T-helper 2 cell treated with Interferon-gamma antibody and Interleukin-4, amounts not matched to agents 5 μg/mL and 100 μg/mL, for 36 hours (primary cell): ENCODE measurements at places on chromosomes 2 and 18.
A peak's percentile ranks its signal among the peaks of the same experiment; 100 is the strongest.

- DNase-seq = no peak
Observed at GRCh38 chr18:3119401-3120341, 100.1 kb downstream of the MYOM1 start.

- DNase-seq = no peak
Observed at GRCh38 chr2:21332993-21333625, 209.3 kb downstream of the TDRD15 start.

DNA sequence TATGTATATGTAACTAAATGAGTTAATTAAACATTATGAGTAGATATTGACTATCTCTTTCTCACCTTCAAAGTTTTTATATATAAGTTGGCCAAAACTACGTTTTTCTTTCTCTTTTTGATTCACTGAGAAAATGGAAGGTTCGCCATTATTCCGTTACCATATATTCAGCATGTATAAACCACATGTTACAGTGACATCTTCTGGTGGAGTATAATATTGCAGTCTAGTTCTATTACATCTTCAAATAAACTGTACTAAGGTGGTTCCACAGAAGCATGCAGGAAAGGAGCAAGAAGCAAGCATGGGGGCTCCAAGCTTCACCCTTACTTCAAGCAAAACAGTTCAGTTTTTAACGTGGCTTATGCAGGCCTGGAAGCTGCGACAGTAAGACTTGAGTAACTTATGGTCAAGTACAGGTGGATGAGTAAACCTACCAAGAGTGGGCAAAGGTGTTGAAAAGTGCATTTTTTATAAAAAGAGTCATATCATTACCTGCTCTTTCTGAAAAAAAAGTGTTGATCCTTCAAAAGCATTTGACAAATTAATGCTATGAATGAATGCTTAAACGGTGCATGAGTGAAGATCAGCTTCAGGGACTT, 129.8 kb upstream of the RAB6C start:
- no peak for DNase-seq

- DNase-seq = no peak
Observed at GRCh38 chr2:136230464-136230863, 112.5 kb upstream of the CXCR4 start.

DNA sequence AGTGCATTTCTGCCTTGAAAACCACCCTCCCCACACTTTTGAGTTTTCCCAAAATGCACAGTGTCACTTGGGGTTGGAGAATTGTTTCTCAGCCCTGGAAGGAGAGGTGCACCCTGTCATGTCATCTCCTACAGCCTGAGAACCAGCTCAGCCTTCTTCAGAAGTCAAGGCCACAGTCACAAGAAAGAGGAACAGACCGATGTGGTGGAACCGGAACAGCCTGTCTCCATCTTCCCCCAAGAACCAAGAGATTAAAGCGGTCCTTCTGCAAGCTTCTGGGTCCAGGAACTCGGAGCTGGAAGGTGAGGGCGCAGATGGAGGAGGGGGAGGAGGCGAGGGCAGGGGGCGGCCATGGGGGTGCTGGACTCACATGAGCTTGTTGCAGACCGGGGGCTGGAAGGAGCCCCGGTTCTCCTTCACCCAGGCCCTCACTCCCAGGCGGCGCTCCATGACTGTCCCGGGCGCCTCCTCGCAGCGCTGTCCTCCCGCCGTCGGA, 248 bp downstream of the HAAO start:
- DNase-seq = no peak

- no peak for DNase-seq
Observed at GRCh38 chr2:160694221-160694620, 200.6 kb upstream of the RBMS1 start.

DNA sequence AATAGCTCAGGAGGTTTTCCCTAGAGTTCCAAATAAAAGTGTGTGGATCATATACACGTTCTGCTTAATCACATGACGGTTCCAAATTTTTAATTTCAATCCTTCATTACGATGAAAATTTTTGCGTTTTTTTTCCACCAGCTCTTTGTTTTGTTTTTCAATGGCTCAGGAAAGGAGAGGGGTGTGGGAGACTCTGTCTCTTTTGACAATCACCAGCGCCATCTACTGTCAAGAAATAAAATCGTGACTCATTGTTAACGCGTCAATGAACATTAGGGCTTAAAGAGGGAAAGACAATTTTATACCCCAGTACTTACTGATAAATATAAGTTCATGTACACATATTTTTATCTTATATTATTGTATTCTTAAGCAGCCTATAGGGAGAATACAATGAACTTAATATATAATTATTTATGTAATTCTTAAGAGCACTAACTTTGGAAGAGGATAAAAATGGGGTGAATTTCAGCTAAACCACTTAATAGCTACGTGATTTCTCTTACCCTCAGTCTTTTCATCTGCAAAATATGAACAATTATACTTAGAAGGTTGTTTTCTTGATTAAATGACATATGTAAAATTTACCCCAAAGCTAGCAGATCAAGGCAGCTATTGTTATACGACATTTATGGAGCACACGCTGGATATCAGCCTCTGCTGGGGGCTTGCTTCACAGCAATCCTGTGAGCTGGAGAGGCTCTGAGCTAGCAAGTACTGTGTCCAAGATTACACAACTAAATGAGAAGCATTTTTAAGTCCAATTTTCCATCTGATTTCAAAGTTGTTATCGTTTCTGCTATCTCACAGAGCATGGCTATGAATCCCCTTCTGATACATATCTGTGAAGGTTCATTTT, 47.4 kb upstream of the RMDN2 start:
- no peak for DNase-seq

DNA sequence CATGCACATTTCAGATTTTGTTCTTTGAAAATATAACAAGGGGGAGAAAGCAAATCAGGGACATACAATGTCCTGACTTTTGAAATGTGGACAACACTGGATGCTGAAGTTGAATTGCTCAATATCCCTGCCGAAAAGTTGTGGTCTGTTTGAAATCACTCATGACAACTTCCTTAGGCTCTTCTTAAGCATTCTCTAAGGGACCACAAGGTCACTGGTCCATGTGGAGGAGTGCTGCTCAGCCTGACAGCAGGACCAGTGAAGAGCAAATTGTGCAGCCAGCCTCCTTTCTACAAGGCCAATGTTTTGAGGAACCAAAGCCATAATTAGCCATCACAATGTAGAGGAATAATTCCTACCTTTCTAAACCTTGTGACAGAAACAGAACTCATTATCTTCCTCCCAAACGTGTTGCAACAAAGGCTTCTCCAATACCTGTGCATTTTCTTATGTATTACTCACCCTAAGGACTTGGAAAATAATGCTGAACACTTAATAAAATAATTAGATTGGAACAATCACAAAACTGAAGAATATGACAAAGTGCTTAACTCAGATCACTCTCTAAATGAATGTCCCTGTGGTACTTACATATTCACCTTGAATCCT, 1477.6 kb upstream of the NXPH2 start:
- DNase-seq = no peak

DNA sequence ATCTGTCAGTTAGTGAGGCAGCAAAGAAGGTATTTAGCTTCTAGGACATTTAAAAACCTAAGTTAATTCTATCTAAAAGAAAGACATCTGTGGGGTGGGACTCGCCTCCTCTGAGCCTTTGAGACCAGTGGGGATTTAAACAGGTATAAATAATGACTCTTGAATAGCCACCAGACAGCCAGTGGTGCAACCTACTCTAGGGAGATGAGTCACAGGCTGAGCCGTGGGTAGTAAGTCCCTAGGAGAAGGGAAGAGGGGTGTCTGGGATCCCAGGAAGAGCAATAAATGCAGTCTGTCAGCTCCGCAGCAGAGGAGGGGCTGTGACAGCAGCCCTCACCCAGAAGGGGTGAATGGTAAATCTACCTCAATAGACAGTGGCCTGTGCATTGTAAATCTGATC, 43.1 kb upstream of the GALNT3 start:
- no peak for DNase-seq

DNA sequence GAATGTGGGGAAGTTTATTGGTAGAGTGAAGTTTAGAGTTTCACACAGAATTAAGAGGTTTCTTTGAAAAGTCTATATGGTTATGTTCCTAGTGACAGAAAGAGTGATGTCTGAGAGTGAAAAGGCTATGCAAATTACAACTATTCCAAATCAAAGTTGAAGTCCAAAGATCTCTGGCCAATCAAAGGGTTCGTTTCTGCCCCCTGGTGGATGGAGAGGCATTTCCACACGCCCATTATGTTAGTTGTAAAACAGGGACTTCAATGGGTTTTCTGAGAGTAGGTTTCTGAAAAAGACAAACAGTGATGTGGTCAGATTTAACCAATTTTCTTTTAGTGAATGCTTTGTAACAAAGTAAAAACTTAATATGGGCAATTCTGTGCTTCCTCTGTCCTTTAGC, 441.5 kb upstream of the POU3F3 start:
- no peak for DNase-seq

DNA sequence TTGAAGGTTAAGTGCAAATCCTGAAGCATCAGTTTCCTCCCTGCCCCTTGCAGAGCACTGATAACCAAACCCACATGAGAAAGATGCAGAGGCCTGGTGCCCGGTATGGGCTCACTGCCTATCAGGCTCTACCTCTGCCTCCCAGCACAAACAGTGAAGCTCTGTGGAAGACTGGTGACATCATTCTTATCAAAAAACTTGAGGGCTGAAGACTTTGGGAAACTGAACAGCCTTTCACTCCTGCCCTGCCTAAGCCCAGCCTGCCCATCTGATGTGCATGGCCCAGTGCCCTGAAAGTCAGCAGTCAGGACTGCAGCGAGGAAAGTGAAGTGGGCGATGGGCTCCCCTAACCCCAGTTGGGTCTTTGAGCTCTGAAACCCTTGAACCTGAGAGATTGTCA, 174.8 kb upstream of the ARL4C start:
- DNase-seq = no peak

GRCh38 chr2:101302016-101302415, 6.5 kb downstream of the RNF149 start:
- no peak for DNase-seq

DNA sequence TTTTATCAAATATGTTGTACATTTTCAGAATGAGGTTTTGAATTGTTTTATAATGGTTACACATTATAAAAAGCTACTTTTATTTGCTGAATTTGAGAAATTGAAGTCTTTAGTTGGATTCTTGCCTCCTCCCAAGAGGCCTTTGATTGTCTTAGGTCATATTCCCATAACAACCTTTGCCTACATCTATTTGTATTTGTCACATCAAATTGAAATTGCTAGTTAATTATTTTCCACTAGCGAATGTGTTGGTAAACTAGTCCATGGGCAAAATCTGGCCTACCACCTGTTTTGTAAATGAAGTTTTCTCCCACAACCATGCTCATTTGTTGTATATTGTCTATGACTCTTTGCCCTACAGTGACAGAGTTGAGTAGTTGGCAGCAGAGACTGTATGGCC, 60.4 kb downstream of the CCDC138 start:
- no peak for DNase-seq

GRCh38 chr18:31835528-31836133, 75.0 kb upstream of the SLC25A52 start:
- no peak for DNase-seq

DNA sequence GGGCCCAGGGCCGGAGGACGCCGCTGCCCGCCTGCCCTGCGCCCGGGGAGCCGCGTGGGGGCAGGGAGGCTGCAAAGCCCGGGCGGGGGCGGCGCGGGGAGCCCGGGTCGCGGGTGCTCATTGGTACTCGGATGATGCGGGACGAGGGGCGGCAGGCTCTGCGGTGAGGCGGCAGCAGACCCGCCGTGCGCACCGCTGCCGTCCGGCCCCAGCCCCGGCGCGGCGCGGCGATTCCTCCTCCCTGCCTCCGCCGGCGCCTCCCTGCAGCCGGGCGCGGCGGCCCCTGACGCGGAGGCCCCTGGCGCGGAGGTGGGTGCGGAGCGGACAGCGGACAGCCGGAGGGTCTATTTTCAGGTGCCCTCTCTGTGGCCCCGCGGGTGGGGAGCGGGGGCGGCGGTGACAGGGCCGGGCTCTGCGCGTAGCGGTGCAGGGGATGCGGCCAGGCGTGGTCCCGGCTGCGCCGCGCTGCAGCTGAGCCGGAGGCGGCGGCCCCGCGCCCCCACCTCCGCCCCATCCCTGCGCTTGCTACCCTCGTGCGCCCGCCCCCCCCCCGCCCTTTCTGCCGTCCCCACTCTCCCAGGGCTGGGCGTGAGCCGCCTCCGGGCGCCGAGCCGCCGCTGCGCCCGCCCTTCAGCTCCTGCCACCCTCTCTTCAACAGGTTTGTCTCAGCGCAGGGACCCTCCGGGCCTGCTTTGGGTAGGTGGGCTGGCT, 640 bp downstream of the SPTBN1 start:
- peak; percentile 4 for DNase-seq

DNA sequence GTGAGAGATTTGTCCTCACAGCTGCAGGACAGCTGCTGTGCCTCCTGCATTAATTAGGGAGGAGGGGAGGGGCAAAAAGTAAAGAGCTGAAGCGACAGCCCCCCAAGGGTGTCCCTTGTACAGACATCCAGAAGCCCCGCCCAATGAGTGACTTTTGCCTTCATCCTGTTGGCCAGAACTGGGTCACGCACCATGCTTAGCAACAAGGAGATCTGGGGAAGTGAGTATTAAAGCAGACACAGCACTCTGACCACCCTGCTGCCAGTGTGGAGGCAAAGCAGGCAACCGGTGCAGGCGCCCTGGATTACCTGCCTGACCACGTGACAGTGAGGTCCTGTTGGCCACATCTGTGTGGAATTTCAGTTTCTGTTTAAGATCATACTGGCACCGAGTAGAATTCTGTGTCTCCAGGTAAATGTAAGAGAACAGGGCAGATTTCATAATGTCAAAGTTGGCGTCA, 21.5 kb upstream of the BIN1 start:
- no peak for DNase-seq

GRCh38 chr2:221958224-221958623, 340.6 kb downstream of the PAX3 start:
- no peak for DNase-seq

- peak; percentile 51 for DNase-seq
Observed at GRCh38 chr2:207279520-207279919, 113.8 kb upstream of the KLF7 start.

- DNase-seq = no peak
Observed at GRCh38 chr2:193199322-193199721, 1004.6 kb upstream of the TMEFF2 start.

DNA sequence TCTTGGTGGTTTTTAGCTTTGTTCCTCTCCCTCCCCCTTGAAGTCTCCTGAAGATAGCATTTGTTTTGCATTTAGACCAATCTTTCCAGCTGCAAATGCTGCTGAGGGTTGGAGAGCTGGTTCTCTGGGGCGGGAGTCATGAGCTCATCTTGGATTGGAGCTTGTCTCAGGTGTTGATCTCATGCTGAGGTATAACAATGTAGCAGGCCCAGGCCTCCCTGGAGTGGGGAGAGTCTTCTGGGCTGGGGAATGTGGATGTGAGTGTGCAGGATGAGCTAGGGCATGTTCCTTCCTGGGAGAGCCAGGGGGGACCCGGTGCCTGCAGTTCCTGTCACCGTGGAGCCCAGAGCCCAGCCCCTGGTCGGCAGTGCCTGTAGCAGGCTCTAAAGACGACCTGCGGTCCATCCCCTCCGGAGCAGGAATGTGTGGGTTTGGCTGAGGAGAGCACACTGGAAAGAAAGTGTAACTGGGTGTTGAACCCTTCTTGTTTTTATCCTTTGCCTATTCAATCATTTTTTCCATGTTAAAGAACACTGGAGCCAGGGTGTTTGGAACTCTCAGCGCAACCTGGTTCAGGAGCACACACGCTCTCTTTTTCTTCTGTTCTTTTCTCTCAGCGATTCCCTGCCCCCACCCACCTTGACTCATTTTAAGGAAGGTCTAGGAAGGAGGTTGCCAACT, 2.7 kb downstream of the ZNF532 start:
- no peak for DNase-seq

GRCh38 chr2:46002507-46002883, 294.7 kb upstream of the EPAS1 start:
- no peak for DNase-seq
